ENCODE measurements at places on chromosomes 12 and 14.

- no peak for DNase-seq
These were observed at the start of gene SDS for GRCh38 chr12:113403435-113404415. Gene SDS (minus strand): TSS chr12:113403887. CDS start chr12:113399708, 4,179 bp downstream.

GRCh38 chr14:65461730-65462129 lies 49.2 kb downstream of the FUT8 start:
- DNase-seq: no peak

DNA sequence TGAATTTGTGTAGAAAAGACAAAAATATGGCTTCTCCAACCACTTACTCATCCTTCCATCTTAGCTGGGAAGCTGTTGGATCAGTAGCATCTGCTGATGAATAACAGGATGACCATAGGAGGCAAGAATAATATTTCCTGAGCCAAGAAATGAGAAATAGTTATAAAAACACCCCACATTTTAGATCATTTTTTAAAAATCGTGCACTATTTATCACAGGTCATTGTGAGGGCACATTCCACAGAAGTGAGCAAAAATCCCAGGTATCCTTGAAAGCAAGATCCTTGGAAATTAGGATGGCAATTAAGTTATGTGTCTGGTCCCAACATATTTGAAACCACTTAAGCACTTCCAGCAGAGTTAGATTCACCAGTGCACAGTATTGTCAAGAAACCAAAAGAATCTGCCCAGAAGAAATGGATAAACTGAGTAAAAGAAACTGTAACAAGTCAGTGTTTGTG lies 8.4 kb downstream of the FAR2 start:
- no peak for DNase-seq

DNA sequence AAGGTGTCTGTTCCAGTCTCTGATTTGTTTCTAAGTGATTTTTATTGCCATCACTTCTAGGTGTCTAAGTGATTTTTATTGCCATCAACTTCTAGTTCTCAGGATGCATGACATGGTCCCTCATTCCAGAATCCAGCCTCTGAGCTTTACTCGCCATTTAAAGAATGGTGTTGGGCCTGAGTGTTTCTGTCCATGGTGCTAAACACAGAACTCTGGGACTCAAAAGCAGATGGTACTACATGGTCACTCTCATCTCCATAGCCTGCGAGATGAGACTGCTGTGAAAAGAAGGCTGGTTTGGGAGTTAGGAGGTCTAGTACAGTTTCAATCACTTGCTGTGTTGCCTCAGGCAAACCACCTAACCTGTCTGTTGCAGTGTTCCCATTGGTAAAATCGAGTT lies 276.6 kb downstream of the NRXN3 start:
- DNase-seq: no peak

- no peak for DNase-seq
These were observed 29.8 kb downstream of the ADGRD1 start for GRCh38 chr12:130983328-130984017.

DNA sequence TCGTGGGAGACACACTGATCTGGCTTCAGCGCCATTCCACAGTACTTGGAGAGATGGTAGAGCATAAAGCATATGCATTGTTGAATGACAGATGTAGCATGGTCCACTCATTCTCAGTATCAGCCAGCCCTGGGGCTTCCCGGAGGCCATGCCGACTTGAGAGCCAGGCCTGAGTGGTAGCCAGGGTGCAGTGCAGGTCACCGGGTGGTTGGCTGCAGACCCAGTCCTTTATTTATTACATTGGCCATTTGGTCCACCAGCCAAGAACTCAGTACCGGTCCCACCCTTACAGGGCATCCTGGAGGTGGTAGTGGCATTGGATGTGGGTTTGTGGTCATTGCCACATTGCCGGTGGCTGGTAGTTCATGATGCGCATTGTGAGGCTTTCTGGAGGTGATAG lies 121.6 kb upstream of the RTL1 start:
- no peak for DNase-seq

- no peak for DNase-seq
These were observed 71.7 kb downstream of the FAR2 start for GRCh38 chr12:29220632-29221336.

GRCh38 chr14:63988579-63988978 lies 135.8 kb downstream of the SYNE2 start:
- DNase-seq: no peak

DNA sequence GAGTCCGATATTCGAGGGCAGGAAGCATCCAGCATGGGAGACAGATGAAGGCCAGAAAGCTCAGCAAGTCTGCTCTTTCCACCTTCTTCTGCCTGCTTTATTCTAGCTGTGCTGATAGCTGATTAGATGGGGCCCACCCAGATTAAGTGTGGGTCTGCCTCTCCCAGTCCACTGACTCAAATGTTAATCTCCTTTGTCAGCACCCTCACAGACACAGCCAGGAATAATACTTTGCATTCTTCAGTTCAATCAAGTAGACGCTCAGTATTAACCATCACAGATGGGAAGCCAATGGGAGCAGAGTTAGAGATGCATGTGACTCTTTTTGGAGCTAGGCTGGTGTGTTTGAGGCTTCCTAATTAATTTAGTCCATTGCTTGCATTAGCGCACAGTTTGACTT lies 17.0 kb downstream of the C12orf75 start:
- no peak for DNase-seq

- no peak for DNase-seq
These were observed 12.9 kb downstream of the FAM222A start for GRCh38 chr12:109726511-109727038.

- no peak for DNase-seq
These were observed 19.5 kb upstream of the EPS8 start for GRCh38 chr12:15808652-15809051.

- DNase-seq: peak; percentile 1
These were observed 61.6 kb downstream of the KSR2 start for GRCh38 chr12:117907108-117907689.

GRCh38 chr14:69094481-69094880 lies 58.4 kb downstream of the DCAF5 start:
- DNase-seq: no peak

DNA sequence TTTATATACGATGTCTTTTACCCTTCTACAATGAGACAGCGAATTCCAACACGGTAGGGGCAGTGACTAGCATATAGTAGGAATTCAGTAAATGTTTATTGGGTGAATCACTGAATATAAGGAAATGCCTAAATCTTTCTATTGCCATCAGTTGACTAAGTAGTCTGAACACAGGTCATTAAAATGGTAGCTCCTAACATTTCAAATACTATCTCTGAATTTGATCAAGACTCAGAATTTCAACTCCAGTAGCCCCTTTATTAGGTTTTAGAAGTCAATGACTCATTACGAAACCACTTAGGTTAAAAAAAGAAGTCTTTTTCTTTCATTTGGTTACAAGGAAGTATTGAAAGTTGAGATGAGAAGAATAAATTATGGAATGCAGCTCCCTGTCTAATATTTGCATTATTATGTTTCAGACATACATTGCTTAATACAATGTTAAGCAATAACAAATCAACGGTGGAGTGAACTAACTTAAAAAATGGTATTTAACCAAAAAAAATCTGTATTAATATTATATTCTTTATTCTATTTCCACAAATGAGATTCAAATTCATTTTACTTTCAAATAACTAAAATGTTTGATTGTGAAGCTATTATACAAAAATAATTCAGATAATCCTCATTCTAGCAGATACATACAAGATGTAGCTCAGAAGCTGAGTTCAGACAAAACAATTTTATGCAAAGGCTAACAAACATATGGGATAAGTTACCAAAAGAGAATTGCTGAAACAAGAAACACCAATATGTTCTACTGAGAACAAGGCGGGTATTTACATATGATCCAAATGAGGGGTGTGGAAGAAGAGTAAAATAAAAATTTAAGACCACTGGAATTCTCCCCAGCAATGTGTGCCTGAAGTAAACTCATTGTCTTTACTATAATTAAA lies 302.7 kb downstream of the CEP128 start:
- DNase-seq: no peak

- DNase-seq: no peak
These were observed 72.8 kb upstream of the SAV1 start for GRCh38 chr14:50740856-50741255.

DNA sequence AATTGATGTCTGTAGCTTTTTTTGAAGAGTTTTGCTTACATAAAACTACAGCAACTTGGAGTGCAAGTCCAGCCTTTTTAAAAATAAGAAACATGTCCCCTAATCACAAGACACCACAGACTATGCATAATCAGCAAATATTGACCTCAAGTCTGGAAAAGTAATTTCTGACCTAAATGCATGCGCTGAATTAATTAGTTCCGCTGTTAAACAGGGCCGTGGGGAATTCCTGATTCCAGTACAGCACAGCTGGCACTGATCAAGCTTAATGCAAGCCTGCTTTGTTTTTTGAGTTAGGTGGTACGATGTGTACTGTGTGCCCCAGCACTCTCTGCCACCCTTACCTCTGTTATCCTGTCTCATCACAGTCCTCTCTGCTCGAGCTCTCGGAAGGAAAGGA lies 9.2 kb downstream of the MLH3 start:
- no peak for DNase-seq

DNA sequence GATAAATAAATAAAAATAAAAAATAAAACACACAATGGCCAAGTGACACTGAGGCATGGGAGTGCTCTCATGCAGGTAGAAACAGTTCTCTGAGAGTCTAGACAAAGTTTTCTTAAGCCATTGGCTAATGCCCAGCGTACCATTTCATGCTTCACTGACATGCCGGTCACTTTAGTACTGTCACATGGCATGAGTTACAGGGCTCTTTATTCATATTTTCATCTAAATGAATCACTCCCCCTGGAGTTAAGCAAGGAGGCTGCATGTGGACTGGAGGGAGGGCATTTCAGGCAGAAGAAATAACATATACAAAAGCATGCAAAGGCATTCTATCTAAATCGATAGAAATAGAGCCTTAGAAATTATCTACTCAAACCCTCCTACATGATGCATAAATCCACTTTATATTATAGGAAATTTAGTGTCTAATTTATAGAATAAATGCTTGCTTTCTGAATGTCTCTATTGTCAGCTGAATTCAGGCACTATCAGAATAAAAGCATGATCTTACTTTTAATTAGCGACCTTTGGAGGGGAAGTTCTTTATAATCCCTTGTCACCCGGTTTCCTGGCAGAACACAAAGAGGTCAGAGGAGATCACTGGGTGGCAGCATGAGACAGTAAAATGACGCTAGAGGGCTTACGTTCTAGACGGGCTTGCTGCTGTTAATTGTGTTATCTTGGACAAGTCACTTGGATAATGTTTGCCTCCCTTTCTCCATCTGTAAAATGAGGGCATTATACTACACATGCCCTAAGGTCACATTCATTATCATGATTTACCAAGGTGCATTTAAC lies 17.5 kb downstream of the DYRK4 start:
- no peak for DNase-seq

DNA sequence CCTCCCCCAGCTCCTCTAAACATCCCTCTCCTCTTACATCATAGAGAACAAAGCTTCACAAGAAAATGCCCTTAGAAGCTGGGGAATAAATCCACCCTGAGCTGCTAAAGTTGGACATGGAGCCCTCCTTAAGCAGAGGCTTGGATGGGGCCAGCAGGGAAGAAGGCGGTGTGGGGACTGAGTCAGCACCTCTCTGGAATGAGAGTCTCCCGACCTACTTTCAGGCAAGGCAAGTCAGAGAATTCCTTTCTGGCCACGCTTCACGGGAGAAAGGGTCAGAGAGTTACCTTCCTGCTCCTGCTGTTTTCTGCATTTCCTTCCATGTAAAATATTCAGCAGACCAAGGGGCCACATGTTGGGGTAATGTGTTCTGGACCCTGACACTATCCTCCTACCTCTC lies 113.3 kb upstream of the PRB2 start:
- DNase-seq: no peak

GRCh38 chr14:90611936-90612335 lies 204.3 kb downstream of the TTC7B start:
- DNase-seq: no peak

GRCh38 chr12:9049520-9050133 lies 60.3 kb downstream of the KLRG1 start:
- peak; percentile 30 for DNase-seq

GRCh38 chr12:95151821-95152220 lies 65.4 kb downstream of the FGD6 start:
- no peak for DNase-seq

- no peak for DNase-seq
These were observed 45.1 kb downstream of the RPS29 start for GRCh38 chr14:49541049-49541448.

DNA sequence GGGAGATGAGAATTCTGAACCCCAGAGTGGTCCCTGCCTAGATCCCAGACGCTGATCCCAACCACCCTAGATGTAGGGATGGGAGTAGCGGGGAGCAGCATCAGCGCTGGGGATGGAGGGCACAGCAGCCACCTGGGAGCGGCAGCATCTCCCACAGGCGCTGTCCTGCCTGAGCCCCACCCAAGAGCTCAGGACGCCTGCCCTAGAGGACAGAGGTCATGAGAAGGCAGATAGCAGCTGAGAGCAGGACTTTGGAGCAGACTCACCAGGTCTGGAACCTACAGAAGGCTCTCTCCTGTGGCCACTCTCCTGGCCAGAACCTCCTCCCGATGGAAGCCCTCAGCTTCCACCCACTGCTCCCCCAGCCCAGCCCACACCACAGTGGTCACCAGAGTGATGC lies 7.2 kb downstream of the CCDC85C start:
- DNase-seq: no peak

GRCh38 chr14:33040372-33041140 lies 101.9 kb downstream of the NPAS3 start:
- DNase-seq: no peak

- DNase-seq: no peak
These were observed 134.6 kb downstream of the OTOGL start for GRCh38 chr12:80233926-80234325.

- DNase-seq: no peak
These were observed 167.6 kb downstream of the ANO4 start for GRCh38 chr12:100962086-100962712.

DNA sequence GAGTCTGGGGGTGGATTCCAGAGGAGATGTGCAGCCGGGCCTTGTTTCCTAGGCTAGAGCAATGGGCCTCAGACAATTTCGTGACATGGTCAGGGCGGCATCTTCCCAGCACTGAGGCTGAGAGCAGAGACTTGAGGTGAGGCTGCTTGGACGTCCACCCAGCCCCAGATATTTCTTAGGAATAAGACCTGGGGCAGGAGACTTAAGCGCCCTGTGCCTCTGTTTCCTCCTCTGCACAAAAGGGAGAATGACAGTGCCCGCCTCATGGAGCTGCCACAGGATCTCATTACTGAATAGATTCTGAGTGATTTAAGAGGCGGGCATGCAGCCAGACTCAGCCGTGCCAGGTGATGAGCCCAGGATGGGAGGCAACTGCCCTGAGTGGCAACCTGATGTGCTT lies 297.9 kb upstream of the SFSWAP start:
- DNase-seq: no peak

DNA sequence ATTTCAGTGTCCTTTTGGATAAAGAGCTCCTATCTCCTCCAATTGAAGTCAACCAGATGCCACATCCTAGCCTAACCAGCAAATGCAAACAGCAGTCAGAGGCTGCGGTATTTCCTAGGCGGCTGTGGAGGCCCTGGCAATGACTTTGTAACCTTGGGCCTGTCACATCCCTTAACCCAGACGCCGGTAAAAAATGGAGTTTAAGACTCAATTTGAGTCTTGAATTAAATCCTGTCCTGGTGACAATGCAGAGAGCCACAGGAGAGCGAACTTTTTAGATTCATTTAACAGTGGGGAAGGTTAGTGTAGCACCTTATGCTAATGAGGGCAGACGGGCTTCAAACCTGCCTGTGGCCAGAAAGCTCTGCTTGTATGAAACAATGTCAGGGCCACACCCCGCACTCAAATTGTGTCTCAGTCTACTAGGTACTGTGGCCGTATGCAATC lies 1.3 kb downstream of the C12orf75 start:
- no peak for DNase-seq

GRCh38 chr14:47422191-47422590 lies 253.2 kb downstream of the MDGA2 start:
- no peak for DNase-seq
